NCI-H2107 (cell line): ENCODE measurements at places on chromosomes 7 and 10.

DNA sequence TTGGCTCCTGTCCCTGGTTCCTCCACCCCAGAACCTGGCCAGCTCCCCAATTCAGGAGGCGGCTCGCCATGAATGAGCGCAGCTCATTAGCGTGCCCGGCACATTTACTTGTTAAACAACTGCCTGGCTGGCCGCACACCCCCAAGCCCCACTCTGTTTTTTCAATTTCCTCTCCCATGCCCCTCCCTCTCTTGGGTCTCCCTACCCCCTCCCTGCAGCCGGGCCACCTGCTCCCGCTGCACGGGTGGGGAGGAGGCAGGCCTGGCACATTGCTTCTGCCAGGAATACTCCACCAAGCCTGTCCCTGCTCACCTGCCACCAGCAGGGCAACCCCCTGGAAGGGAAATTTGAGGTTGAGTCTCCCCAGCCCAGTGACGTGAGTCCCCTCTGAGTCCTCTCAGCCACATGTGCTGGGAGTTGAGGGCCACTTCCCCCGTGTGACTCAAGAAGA lies 2.5 kb upstream of the SLIT1 start:
- DNase-seq, result peak; percentile 57

DNA sequence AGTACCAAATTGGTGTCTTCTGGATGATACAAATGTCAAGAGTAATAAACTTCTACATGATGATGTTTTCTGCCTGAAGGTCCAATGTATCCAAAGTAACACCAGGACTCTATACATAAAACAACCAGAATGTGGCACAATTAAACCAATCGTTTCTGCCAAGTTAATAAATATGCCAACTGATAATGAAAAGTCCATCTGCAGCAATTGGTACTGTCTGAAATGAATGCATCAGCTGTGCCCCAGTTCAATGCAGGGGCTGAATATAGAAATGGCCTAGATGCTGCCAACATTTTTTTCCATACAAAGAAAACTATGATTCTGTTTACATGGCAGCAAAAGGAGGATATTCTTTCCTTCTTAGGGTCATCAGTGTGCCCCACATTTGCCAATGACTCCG lies 137.2 kb upstream of the LSM8 start:
- DNase-seq, result no peak

- DNase-seq, result no peak
Observed at GRCh38 chr10:26573674-26574073, 123.8 kb upstream of the PDSS1 start.

GRCh38 chr10:93482145-93482834 lies at the start of gene MYOF:
Gene MYOF (minus strand): TSS chr10:93482334. CDS start chr10:93482194, 140 bp downstream.
- DNase-seq, result peak; percentile 16

DNA sequence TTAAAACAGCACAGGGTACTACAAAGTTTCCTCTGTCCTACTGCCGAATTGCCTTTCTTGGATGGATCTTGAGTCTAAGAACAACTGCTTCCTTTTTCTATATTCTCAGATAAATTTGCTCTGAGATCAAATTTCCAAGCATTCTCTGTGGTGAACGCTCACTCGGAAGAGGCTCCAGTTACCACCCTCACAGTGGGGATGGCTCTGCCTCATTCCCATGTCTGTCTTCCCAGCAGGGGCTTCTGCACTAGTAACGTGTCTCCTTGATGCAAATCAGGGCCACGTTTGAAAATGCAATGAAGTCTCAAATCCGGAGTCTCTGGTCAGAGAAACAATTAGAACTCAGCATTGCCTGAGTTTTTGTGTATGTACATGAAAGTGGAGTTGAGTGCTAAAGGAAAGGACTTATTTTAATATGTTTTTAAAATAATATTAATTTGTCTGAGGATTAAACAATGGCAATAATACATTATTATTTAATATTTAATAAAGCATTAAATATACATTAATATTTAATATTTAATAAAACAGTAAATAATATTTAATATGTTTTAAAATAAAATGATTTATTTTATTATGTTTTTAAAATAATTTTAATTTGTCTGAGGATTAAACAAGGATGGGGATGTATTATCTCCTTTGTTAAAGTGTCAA lies 61.8 kb downstream of the INHBA start:
- DNase-seq, result no peak

GRCh38 chr7:99079104-99079503 lies 64.8 kb downstream of the SMURF1 start:
- no peak for DNase-seq

DNA sequence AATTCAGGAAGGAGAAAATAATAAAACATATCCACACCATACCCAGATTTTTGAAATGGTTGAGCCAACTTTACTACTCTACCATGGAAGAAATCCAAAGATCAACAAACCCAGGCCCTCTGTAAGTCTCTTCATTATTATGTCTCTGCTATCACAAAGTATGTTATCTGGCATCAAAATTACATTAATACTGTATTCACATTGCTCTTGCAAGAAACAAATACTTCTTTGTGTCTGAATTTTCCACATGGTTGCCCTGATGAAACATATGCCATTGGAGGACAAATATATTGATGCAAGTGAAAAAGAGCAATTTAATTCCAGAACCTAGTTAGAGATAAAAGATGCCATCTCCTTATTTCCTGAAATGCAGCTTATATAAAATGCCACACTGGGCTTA lies 204.0 kb downstream of the FZD1 start:
- no peak for DNase-seq

DNA sequence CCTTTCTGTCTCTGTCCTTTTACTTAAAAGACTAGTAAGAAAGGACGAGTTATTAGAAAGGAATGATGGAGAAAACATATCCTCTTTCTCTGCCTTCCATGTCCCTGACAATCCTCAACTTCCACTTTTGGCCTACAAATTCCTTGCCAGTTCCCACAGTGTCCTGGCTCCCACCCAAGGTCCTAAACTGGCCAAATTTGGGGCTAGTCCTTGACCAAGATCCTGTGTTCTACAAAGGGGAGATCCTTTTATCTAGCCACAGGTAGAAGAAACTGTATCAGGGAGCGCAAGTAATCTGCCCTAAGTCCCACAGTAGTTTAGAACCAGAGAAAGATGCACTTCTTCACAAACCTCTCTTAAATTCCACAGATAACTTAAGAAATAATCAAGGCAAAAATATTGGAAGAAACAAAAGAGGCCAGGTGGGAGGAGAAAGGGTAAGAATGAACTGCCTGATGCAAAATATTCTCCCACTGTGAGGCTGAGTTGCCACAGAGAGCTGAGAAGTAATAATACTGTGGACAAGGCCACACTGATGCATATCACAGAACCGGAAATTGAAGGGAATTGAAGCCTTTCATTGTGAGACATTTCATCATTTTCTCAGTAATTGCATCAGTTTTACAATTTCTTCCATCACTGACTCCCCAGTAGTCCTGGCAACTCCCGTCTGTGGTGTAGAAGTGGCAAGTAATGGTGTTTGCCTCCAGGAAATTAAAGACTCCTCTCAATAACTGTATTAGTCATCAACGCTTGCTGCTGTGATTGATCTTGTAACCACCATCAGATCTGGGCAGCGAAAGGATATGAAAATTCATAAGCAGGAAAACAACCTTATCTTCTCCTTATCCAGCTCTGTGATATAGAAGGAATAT lies 47.2 kb downstream of the DNAJC12 start:
- peak; percentile 0 for DNase-seq

- no peak for DNase-seq
Observed at GRCh38 chr10:85635650-85636049, 730.9 kb downstream of the GRID1 start.

DNA sequence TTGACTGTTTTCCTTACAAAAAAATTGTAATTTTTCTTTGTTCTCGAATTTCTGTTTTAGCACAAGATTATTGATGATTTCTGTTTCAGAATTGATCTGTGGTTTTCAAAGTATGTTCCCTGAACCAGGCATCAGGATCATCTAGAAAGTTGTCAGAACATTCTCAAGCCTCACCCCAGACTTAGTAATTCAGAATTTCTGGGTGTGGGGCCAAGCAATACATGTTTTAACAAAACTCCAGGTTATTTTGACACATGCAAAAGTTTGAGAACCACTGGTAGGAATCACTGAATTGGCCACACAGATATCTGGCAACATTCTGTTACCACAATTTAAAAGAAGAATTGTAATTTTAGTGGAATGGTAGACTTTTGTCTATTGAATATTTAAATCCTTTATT lies 1173.9 kb upstream of the LRRTM3 start:
- DNase-seq, result no peak

DNA sequence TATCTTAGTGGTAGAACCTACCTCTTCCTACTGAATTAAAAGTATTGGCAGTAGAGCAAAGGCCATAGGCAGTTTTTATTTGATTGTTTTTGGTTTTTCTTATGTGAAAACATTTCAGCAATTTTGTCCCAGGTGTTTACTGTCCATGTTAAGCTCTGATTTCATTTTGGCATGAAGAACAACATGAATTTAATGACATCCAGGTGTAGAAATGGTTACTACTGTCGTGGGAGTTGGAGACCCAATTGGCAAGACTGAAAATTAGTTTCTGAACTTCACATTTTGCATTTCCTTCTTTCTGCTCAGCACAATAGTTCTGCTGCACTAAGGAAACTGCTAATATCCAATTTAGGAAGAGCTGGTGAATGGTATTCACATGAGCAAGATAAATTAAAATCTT lies 38.0 kb upstream of the TMEM196 start:
- no peak for DNase-seq

- DNase-seq, result no peak
Observed at GRCh38 chr7:155520114-155520513, 26.2 kb downstream of the CNPY1 start.

GRCh38 chr10:124592101-124592500 lies 130.5 kb downstream of the LHPP start:
- DNase-seq, result no peak

DNA sequence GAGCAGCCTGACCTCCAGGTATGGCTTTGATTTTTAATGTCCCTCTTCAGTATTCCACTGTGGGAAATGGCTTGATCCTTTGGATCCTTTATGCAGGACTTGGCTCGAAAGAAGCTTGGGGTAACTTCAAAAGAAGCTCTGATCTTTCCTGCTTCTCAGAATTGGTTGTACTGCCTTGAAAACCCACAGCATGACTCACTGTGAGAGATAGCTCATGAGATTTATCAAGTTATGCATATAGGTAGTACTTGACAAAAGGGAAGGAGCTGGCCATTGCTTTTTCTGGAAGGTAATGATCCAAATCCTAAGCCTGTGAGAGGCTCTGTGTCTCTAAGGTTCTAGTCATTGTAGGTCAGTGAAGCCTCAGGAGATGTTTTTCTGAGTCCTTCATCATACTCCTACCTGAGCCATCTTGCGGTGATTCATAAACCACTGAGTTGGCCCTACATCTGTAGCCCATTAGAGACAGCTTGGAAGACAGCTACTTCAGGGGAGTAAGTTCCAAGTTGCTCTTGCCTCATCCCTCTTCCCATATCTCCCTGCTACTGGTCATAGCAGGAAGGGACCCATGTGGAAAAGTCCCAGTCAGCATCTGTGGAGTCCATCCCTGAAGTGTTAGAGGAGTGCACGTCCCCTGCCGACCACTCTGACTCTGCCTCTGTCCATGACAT lies 36.7 kb upstream of the NFKB2 start:
- no peak for DNase-seq

DNA sequence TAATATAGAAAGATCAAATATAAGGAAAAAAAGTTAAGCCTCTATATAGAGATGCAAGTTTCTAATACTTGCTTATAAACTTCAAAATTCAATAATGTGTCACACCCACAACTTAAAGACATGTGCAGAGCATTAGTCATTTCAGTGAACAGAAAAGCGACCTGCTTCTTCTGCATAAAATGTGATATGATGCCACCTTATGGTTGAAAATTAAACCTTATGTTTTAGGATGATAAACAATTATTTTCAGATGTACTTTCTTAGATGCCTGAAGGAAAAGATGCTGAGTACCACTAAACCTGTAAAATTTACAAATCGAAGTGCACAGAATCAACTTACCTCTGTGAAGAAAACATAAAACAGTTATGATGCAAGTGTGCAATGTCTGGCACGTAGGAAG lies 96.0 kb downstream of the MTERF1 start:
- DNase-seq, result peak; percentile 11

DNA sequence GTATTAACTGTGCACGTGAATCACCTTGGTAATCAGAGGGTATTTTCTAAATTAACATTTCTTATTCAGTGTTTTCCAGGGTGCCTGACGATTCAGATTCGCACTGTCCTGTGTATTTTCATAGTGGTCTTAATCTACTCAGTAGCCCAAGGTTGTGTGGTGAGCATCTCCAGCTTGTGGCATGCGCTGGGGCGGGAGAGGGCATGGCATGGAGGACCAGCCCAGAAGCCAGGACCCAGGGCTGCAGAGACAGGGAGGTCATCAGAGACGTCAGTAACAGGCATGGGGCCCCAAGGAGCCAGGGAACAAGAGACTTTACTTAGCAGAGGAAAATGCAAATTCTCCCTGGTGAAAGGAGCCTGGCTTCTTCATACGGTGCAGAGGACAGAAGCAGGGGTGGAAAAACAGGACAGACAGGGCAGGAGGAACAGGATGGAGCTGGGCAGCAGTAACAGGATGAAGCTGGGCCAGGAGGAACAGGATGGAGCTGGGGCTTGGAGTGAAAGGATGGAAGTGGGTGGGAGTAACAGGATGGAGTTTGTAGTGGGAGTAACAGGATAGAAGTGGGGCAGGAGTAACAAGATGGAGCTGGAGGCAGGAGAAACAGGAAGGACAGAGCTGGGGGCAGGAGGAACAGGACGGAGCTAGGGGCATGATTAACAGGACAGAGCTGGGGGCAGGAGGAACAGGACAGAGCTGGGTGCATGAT lies 110.9 kb downstream of the ADCY1 start:
- no peak for DNase-seq

DNA sequence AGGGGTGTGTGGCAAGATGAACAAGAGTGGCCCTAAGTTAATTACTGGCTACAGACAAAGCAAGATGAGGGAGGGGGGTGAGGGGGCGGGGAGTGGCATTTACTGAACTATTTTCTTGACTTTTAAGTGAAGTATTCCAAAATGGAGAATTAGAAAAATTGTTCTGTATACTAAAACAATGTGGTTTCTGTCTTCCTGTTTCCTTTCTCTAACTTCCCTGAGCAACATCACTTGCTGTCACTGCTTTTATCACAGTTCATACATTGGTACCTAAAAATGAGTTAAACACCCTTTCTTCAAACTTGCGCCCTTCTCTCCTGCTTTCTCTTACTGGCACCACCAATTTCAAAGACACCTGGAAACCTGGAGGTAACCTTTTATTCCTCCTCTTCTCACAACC lies 21.6 kb downstream of the PDZD8 start:
- no peak for DNase-seq

- DNase-seq, result no peak
Observed at GRCh38 chr10:133453516-133454203, at the start of gene SCART1. Gene SCART1 (plus strand): TSS chr10:133453945. CDS start chr10:133453998, 53 bp downstream.

GRCh38 chr7:140342727-140343514 lies 55.4 kb downstream of the SLC37A3 start:
- DNase-seq, result peak; percentile 34

DNA sequence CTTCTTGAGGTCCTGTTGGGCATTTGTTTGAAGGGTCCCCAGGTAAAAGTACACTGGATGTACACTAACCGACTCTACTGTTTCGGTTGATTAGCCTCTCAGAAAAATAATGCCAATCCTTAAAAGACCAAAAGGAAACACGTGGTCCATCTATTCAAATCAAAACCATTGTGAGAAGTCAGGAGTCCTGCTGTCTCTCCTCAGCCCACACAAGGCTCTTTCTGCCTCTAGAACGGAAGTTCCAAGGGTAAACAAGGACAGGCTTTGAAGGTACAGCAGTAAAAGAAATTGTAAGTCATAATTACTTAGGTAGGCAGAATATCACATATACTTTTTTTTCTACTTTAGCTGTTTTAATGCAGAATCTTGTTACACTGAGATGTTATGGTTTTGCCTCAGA lies 71.7 kb upstream of the TPK1 start:
- no peak for DNase-seq
